Right renal cortex interstitium (tissue), 3 donors: ENCODE measurements at places on chromosomes 13 and 19. TPM values are rescaled to one million over a fixed set of nuclear protein-coding genes. Genes with fewer than 3 reads are reported as not detected.

The ZNF583 gene
- polyA plus RNA-seq = 9.3 TPM

The LGALS14 gene
- not detected for polyA plus RNA-seq

The ZNF420 gene
- 27.9 TPM for polyA plus RNA-seq

The KRTDAP gene
- polyA plus RNA-seq = 0.86 TPM

The CBY2 gene
- 0.44 TPM for polyA plus RNA-seq

The HRC gene
- polyA plus RNA-seq = 29.8 TPM

The STOML3 gene
- polyA plus RNA-seq = not detected

The CCDC169 gene
- 6.5 TPM for polyA plus RNA-seq

The PSG7 gene
- polyA plus RNA-seq = not detected

The CATSPERD gene
- polyA plus RNA-seq = not detected

The GPR12 gene
- polyA plus RNA-seq = not detected

The PSG11 gene
- 0.18 TPM for polyA plus RNA-seq

DNA sequence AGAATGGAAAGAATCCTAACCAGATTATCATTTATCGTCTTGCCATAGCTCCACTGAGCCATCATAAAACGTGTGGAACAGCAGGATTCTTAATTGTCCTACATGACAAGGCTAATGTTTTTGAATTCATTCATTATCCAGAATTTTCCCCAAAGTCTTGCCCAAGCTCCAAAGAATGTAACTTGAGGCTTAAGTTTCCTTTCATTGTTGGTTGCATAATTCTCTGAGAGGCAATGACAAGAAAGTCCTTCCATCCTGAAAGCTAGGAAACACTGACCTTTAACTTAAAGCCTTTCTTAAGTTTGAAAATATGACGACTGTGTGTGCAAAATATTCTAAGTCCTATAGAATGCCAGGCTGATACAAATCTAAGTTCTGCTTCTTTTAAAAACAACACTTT is 546.1 kb downstream of the SUCLA2 start:
- no peak for DNase-seq

DNA sequence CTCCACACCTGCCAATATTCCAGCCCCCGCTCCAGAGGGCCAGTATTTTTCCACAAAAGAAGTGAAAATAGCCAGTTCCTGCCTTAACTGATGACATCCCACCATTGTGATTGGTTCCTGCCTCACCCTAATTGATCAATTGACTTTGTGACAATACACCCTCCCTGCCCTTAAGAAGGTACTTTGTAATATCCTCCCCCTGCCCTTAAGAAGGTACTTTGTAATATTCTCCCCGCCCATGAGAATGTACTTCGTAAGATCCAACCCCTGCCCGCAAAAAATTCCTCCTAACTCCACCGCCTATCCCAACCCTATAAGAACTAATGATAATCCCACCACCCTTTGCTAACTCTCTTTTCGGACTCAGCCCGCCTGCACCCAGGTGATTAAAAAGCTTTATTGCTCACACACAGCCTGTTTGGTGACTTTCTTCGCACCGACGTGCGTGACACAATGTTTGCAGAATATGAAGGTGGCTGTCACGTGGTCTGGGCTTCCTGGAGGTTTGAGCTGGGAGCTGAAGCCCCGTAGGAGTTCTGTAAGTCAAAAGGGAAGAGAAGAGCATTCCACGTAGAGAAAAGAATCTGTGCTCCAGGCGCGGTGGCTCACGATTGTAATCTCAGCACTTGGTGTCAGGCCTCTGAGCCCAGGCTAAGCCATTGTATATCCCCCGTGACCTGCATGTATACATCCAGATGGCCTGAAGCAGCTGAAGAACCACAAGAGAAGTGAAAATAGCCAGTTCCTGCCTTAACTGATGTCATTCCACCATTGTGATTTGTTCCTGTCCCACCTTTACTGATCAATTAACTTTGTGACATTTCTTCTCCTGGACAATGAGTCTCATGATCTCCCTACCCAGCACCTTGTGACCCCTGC is 6.2 kb upstream of the FUT3 start:
- DNase-seq = no peak

DNA sequence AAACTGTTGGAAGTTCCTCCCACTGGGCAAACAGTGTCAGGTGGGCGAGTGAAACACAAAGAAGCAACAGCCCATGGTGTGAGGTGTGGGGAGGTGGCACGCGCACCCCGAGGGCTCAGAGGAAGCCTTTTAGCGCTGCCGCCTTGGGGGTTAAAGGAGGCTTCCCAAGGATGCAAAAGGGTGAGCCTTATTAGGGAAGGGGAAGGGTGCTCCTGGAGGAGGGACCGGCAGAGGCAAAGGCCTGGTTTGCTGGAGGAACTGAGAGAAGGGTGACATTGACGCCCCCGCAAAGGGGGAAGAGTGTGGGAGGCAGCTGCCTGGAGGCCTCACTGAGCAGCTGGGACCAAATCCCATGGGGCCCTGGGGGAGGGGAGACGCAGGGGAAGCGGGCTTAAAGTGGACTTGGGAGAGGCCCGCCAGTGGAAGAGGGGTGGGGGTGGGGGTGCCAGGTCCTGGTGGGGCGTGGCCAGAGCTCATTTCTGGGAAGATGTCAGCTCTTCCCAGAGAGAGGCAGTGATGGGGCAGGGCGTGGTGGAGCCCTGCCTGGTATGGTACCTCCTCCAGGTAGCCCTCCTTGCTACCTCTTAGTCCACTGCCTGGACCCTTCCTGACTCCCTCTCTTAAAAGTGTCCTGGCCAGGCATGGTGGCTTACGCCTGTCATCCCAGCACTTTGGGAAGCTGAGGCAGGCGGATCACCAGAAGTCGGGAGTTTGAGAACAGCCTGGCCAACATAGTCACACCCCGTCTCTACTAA is 12.0 kb upstream of the FCHO1 start:
- DNase-seq = no peak

GRCh38 chr13:97231118-97231828 is 9.1 kb downstream of the MBNL2 start:
- DNase-seq = no peak

- DNase-seq = no peak
Measured at GRCh38 chr13:50531917-50532899, 311.3 kb downstream of the DLEU7 start.

DNA sequence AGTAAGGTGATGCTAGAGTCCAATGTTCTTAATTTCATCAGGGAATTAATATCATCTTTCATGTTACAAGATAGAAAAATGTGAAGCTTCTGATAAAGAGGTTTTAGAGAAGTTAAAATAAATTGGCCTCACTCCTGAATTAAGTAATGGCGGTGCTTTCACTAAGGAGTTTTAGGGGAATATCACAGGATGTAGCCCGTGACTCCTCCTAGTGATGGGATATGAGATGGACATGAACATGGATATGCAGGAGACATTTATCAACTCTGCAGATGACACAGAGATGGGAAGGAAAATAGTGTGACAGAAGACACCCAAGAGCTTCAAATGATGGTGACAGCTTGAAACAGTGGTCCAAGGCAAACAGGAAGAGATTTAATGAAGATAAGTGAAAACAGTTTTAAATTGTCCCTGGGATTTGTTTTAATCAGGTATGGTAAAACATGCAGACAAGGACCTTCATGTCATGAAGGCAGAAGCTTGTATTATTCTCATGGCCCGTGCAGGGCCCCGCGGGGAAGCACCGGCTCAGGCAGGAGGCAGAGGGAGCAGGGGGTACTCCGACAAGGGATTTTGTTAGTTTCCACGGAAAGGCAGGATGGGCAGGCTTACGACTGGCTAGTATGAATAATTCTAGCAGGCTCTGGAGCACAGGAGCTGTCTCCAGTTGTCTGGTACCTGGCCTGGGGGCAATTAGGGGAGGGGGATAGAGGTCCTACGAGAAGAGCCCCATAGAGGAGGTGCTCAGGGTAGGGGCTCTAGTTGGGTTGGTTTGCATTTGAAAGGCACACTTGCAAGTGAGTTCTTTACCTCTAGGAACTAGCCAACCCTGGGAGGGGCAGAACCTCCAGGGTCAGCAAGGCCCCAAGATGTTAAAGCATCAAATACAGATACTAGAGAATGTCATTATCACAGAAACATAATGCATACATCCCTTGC is 38.7 kb upstream of the FARP1 start:
- DNase-seq = no peak

DNA sequence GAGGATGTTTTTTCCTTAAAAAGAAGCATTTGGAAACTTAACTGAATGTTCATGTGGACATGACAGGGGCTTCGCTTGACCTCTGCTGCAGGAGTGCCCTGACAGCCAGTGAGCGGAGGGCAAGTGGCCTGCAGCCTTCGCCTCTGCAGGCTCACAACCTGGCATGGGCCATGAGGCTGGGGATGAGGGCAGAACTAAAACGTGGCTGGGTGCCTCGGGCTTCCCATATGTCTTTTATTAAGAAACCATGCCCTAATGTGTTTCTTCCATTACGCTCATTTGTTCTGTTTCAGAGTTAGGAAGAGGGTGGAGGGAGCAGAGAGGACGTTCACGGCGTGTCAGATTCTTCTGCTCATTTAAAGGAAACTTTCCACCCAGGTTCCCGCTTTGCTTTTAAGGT is 2.9 kb downstream of the ARHGEF7 start:
- DNase-seq = no peak

- DNase-seq = no peak
Measured at GRCh38 chr13:102657630-102658029, 37.2 kb downstream of the METTL21C start.

GRCh38 chr13:110249326-110249725 is 57.6 kb downstream of the COL4A1 start:
- DNase-seq = no peak

- DNase-seq = no peak
Measured at GRCh38 chr13:113766035-113766800, 7.2 kb downstream of the TMEM255B start.

- no peak for DNase-seq
Measured at GRCh38 chr19:47157431-47158321, 27.0 kb downstream of the SAE1 start.

GRCh38 chr19:34128558-34129250 is 43.6 kb upstream of the LSM14A start:
- no peak for DNase-seq

- DNase-seq = no peak
Measured at GRCh38 chr13:47886314-47886713, 114.8 kb downstream of the SUCLA2 start.

GRCh38 chr13:112806739-112807652 is 117.2 kb downstream of the ATP11A start:
- no peak for DNase-seq

DNA sequence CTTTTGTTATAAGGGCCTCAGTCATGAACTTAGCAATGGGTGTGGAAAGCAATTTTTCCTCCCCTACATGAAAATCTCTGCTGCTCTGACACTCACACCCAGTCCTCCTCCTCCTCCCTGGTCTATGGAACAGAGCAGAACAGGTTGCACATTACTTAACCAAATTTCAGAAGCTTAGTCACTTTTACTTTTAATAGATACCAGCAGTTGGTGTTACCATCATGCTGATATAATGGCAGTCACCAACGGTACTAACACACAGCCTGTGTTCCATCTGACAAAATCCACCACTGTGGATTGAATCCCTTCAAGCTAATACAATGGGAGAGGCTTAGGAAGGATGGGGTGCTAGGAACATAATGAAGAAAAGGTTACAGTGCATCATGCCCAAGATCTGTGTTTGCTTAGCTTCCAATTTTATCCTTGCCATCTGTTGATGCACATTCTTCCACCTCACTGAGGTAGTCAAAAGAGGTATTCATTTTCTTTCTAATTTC is 9.8 kb downstream of the TPT1 start:
- no peak for DNase-seq

- DNase-seq = no peak
Measured at GRCh38 chr13:23267571-23267970, 86.8 kb downstream of the SGCG start.

DNA sequence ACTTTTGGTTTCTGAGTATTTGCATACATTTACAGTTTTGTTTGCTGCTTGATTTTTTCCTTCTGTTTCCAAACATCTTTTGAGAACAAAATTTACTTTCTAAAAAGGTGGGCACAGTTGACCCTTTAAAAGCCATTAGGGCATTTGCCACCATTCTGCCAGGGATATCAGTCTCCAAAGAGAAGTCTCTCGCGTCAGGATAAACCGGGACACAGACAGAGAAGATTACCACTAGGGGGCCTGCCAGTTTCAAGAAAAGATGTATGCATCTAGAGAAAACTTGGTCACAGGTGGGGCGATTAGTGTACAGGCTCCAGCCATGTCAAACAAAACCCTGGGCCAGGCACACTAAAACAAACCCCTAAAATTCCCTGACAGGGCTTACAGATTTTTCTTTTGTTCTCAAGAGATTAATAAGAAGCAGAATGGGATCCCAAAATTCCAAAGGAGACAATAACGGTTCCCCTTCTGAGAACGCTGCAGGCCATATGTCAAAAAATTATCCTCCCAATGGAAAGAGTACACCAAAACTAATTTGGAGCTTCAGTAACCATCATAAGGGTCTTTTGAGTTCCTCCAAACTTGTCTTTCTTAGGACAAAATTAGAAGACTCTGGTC is 10.7 kb upstream of the PABPC3 start:
- no peak for DNase-seq

DNA sequence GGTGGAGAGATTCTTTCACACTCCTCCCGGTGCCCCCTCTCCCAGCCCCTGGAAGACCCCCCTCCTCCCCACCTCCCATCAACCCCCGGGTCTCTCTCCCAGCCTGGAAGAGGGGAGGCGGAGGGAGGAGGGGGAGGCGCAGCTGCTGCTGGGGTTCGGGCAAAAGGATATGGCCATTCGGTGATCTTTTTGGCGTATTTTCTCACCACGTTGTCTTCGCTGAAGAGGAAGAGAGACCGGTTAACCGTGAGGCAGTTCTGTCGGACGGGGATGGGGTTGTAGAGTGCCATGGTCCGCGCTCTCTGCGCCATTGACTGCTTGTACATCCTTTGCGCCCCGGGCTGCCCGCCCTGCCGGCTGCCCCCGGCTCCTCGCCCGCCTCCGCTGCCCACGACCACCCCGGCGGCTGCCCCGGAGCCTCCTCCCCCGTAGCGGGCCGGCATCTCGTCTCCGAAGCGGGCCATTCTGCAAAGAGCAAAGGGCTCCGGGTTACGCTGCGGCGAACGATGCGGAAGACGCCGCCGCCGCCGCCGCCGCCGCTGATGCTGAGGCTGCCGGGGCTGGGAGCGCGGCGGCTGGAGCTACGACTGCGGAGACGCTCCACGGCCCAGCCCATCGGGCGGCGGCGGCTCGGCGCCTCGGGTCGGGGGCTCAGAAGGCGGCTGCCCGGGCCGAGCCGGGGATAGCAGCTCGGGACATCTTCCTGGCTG is 363 bp downstream of the CACNA1A start:
- DNase-seq = no peak

GRCh38 chr13:21956666-21957065 is 285.8 kb downstream of the FGF9 start:
- DNase-seq = no peak

- DNase-seq = no peak
Measured at GRCh38 chr13:76163761-76164160, 527.6 kb downstream of the LMO7 start.

GRCh38 chr19:44876930-44877535 is 14.0 kb upstream of the TOMM40 start:
- no peak for DNase-seq

DNA sequence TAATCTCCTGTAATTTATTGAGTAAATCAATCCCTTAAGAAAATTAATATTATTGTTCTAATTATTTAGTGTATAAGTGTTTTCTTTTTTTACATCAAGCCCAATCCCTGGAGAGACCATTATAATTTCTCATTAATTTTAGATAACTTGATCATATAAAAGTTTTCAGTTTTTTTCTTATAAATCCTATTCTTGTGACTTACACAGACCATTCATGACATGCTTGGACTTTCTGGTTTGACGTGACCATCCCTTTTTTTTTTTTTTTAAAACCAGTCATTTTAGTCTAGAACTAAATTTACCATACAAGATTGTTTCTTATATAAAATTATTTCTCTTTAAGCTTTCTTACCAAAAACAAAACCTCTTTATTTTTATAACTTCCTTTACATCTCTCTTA is 5.4 kb upstream of the MTRF1 start:
- no peak for DNase-seq

- DNase-seq = no peak
Measured at GRCh38 chr19:55441692-55442321, 1.3 kb downstream of the SHISA7 start.

GRCh38 chr13:83211301-83211700 is 671.0 kb downstream of the SLITRK1 start:
- DNase-seq = no peak
